Left ventricle myocardium superior (tissue), 1 donor: ENCODE measurements at places on chromosomes 1 and 21. TPM values are rescaled to one million over a fixed set of nuclear protein-coding genes. Genes with fewer than 3 reads are reported as not detected.

The OSCP1 gene
- total RNA-seq: 3.8 TPM

The SPRR2F gene
- total RNA-seq: not detected

DNA sequence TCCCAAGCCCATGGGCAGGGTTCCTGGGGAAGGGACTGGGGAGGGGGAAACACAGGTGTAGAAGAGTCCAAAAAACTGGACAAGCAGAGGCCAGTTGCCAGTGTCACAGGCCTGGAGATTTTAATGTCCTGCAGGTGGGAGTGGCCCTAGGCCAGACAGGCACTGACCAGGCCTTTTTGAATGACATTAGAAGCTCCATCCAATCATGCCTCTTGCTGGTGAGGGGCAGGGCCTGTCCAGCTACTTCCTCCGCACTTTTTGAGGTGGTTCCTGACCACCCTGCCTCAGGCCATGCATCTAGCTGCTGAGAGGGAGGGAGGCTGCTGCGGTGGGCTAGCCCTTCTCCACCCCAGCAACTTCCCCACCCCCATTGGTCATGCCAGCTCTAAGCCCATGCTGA is 15.9 kb upstream of the KIF21B start:
- DNase-seq: no peak

DNA sequence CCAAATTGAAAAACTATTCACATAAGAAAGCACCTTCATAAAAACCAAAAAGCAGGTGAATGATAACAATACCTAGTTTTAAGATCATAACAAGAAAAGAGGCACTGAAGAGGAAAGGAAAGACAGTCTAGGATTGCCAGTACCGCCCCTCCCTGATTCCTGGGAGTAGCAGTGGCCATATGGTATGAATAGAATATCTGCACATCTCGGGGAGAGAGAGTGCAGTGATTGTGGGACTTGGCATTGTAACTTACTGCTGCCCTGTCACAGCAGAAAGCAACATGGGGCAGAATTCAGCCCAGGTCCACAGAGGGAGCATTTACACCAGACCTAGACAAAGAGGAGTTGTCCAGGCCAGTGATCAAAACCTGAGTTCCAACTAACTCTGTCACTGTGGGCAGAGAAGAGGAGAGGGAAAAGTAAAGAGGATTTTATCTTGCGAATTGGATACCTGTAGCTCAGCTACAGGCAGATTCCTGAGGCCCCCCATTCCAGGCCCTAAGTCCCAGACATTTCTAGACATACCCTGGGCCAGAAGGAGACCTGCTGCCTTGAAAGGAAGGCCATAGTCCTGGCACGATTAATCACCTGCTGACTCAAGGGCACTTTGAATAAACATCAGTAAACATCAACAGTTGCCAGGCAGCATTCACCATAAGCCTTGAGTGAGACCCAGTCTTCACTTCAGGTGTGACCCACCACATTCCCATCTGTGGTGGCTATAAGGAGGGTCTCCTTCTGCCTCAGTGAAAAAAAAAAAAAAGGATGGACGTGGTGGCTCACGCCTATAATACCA is 397.5 kb downstream of the TGFB2 start:
- no peak for DNase-seq

DNA sequence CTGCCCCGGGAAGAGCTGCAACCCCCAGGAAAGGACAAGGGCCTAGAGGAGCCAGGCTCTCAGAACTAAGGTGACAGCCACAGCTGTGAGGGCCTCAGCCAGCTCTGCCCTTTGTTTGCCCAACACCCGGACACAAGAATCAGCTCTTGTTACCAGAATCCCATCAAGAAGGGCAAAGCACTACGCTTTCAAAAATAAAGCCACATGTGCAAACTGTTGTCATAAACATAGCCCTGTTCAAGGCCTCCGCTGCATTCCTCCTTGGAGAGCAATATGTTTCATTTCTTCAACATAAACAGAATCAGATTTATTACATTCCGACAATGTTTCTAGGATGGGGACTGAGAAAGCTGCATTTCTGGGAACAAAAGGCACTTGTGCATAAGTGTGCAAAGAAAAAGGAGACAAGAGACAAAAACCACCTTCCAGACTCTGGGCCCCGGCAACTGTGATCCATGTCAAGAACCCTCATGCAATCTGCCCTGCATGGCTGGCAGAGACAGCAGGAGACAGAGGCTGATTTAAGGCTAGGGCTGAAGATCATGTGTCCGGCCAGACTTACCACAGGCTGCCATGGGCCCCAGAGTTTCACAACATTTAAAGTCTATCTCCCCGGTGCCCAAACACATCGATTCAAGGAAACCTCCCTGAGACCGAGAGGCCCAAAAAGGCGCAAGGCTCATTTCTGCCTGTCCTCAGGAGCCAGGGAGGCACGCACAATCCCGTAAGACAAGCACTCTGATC is 71.0 kb downstream of the SSBP3 start:
- DNase-seq: peak; percentile 33

- DNase-seq: no peak
Observed at GRCh38 chr1:40780678-40781607, 2.6 kb upstream of the KCNQ4 start.

GRCh38 chr1:19154876-19155275 is 55.2 kb downstream of the UBR4 start:
- no peak for DNase-seq

GRCh38 chr21:45590246-45590725 is 48.0 kb upstream of the SLC19A1 start:
- peak; percentile 83 for DNase-seq

GRCh38 chr1:32266921-32267591 is 16.0 kb downstream of the LCK start:
- DNase-seq: no peak
